ENCODE measurements at places on chromosomes 6 and 20.
A peak's percentile ranks its signal among the peaks of the same experiment; 100 is the strongest.

- no peak for DNase-seq
Measured at GRCh38 chr20:7608250-7608649, 332.0 kb downstream of the HAO1 start.

- DNase-seq = no peak
Measured at GRCh38 chr6:106790935-106791334, 161.6 kb downstream of the QRSL1 start.

DNA sequence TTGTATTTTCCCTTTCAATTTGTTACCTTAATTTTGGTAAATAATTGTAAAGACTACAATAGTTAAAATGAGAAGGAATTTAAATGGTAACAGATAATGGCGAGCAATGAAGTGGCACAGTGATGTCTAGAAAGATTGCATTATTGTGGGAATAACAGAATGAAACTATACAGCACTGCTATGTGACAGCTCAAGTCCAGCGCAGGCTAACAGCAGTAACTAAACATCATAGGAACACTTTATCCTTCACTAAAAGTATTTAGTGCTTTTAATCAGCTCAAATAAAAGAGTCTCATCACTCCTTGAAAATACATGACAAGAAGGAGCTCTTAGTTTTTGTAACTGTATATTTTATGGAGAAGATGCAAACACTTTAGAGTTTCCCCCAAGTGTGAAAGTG, 190.8 kb downstream of the TENT5A start:
- DNase-seq = no peak

- DNase-seq = peak; percentile 35
Measured at GRCh38 chr6:125804264-125804663, 13.5 kb downstream of the NCOA7 start.

DNA sequence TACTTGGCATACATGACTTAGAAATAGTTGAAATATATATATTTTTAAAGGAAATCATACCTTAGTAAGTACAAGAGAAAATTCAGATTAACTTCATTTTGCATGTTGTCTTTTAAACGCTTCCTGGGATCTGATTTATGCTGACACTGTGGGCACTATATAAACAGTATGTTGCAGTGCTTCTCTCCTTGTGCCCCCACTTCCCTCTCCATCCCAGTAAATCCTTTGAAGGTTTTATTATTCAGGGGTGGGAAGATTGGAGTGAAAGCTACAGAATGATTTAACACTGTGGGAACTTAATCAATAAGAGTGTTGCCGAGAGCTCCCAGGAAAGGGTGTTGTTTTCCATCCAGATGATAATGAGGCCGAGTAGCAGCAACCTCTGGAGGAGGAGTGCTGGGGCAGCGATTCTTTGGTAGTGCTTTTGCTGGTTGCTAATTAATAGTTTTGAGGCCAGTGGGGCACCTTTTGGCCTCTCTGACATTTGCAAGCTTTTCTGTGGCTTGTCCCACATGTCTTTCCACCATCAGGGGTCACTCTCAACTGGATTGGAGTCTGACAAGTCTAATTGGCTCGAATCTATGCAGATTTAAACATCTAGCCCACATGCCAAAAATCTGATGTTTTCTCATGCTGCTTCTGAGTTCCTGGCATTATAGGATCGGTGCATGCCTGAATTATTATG, 183.0 kb upstream of the MMS22L start:
- no peak for DNase-seq

GRCh38 chr6:127634178-127634577, 57.2 kb downstream of the C6orf58 start:
- DNase-seq = no peak

DNA sequence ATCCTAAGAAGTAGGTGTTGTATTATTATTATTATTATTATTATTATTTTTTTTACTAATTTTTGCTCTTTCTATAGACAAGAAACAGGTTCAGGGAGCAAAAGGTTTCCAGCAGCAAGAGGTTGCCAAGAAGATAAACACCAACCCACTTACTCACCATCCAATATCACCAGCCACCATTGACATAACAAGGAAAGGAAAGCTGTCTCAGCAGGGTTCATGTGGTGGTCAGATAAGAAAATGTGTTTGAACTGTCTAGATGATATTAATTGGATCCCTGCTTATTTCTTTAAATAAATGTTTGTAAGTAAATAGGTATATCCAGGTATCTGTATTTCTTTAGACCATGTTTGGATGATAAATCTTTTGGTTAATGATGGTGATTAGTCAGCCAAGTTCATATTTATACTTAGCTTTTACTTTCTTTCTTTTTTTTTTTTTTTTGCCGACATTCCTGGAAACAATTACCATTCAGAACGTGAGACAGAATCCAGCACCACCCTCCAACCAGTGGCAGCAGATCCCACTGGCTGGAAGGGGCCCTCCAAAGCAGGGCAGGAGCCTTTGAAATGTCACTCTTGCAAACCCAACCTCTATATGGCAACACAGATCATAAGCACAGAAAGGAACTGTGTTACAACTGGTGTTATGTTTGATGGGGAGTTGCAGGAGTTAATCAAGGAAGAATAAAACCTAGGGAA, 139.2 kb upstream of the ECI2 start:
- no peak for DNase-seq

- peak; percentile 66 for DNase-seq
Measured at GRCh38 chr6:166494757-166495486, 91.6 kb downstream of the RAMACL start.

GRCh38 chr6:155787168-155787567, 331.5 kb upstream of the NOX3 start:
- DNase-seq = no peak

- no peak for DNase-seq
Measured at GRCh38 chr6:7201444-7201731, 93.6 kb downstream of the RREB1 start.

DNA sequence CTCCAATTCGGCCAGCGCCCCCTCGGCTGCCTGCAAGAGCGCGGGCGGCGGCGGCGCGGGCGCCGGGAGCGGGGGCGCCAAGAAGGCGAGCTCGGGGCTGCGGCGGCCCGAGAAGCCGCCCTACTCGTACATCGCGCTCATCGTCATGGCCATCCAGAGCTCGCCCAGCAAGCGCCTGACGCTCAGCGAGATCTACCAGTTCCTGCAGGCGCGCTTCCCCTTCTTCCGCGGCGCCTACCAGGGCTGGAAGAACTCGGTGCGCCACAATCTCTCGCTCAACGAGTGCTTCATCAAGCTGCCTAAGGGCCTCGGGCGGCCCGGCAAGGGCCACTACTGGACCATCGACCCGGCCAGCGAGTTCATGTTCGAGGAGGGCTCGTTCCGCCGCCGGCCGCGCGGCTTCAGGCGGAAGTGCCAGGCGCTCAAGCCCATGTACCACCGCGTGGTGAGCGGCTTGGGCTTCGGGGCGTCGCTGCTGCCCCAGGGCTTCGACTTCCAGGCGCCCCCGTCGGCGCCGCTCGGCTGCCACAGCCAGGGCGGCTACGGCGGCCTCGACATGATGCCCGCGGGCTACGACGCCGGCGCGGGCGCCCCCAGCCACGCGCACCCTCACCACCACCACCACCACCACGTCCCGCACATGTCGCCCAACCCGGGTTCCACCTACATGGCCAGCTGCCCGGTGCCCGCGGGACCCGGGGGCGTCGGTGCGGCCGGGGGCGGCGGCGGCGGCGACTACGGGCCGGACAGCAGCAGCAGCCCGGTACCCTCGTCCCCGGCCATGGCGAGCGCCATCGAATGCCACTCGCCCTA, 963 bp downstream of the FOXF2 start:
- DNase-seq = no peak

DNA sequence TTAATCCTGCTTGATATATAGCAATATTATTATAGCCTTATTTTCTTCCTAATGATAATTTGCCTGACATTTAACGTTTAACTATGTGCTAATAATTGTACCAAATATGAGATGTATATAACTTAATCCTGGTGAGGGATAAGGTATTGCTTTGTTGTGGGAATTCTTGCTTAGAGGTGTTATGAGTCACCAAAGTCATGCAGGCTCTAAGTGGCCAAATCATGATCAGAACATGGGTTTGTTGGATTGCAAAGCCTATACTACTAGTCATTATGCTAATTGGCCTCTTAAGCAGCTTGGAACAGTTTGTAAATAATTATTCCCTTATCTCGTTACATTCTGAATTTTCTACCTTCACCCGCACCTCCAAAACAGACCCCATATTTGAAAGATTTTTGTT, 21.9 kb upstream of the C6orf141 start:
- no peak for DNase-seq

DNA sequence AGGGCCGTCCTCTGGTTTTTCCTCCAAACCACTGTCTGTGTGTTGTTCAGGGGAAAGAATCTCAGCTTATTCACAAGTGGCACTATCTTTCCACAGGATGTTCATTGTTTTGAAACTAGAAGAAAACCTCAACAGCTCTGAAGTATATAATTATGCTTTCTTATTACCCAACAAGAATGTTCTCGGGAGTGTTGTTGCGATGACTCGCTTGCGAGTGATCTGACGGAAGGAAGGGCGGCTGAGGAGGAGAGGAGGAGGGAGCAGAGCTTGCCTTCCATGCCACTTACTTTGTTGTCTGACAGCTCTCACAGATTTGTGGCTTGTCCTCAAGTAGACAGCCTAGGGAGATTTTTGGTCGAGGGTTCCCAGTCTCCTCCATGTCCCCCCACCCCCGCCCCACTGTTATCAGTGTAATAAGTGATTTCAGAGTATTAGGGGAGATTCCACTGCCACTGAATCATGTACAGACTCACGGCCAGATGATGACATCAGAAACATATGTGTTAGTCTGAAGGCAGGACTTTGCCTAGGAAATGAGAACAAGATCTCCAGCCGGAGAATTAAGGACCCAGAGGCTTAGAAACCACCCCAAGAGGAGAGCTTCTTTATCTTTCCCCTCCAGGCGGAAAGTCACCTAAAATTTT, 80.7 kb upstream of the CCN6 start:
- peak; percentile 67 for DNase-seq

DNA sequence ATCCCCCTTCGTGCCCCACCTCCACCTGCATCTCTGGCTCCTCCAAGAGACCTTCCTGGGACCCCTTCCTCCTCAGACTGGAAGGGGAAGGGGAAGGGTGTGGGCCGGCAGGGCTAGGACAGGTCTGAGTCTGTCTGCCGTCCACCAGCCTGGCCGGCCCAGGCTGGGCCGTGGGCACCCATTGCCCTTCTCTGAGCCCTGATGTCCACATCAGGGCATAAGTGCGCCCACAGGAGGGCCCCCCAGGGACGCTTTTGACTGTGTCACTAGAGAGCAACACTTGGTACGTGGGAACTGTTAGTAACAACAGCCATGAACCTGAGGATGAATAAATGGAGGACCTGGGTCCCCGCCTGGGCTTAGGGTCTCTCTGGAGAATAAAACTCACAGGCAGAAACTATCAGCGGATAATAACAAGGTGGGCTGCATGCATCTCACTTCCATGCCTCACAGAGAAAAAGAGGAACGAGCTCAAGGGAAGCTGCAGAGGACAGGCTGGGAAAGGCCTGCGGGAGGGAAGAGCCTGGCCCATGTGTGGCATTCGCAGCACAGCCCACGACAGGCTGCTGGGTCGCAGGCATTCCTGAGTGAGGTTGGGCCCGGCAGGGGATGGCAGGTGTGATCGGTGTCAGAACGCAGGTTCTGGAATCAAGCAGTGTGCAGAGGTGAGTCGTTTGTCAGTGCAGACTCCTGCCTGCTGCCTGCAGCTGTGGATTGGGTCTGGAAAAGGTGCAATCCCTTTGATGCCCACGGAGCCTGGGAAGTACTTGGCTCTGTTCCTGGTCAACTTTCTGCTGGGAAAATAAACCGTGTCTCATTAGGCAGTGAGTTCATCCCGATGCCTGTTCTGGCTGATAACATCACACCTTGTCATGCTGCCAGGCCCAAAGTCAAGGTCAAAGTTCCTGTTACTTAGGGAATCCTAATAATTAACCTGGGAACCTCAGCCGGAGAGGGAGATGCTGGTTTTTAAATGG, 60.9 kb downstream of the BCAS4 start:
- no peak for DNase-seq

DNA sequence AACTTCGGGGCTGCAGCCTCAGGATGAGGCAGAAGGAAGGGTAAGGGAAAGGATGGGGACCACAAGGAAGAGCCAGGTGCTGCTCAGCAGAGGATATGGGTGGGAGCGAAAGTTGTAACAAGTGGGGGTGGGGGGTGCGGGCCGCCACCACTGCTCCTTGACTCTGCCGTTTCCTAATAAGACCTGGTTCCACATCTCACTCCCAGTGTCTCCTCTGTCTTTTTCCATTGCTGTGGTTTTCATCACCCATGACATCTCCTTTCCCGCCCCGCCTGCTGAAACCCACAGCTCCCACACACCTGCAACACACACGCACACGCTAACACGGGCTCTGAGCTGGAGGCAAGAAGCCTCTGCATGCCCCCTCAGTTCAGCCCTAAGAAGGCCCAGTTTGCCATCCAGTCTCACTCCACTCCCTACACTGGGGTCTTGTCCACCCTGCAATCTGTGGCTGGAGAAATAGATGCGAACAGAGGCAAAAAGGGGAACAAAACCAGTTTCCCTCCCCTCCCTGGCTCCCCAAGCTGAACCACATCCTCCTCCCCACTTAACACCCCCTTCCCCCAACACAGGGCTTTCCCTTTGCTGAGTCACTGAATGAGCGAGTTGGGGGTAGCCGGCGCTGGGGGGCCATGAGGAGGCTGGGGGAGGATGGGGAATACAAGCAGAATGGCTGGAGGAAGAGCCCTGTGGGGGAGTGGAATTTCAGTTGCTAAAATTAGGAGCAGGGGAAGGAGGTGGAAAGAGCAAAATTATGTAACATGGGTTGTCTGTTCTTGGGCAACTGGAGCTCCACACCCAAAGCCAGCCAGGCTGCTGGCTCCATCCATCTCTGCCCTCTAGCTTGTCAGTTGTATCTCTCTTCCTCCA, 11.5 kb downstream of the NFKBIL1 start:
- DNase-seq = peak; percentile 81

- DNase-seq = no peak
Measured at GRCh38 chr6:145368075-145368474, 367.2 kb downstream of the EPM2A start.

- no peak for DNase-seq
Measured at GRCh38 chr6:156808287-156808686, 31.1 kb downstream of the ARID1B start.

- no peak for DNase-seq
Measured at GRCh38 chr6:39441301-39441700, 118.8 kb upstream of the KCNK16 start.

DNA sequence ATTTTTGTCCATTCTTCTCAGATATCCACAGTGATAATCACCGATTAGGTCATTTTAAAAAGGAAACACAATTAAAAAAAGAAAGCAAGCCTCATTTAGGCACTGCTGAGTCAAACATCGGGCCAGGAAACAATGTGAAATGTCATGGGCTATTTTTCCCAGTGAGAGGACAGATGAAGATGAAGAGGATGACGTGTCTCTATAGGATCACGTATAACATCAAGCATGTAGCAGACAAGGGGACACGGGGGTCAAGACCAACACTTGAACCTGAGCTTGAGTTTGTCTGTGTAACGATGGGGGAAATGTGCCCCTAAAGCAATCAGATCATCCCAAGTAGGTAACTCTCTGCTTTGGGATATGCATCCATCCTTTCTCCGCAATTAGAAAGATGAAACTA, 553.2 kb downstream of the CD83 start:
- no peak for DNase-seq

GRCh38 chr20:63374504-63374903, 13.4 kb upstream of the CHRNA4 start:
- DNase-seq = no peak
